ENCODE measurements at places on chromosomes 4 and X. TPM values are rescaled to one million over a fixed set of nuclear protein-coding genes. Genes with fewer than 3 reads are reported as not detected.

The DUSP9 gene
- total RNA-seq, result 0.77 TPM

The NOCT gene
- 12.0 TPM for total RNA-seq

The SMR3B gene
- total RNA-seq, result not detected

The TAB3 gene
- total RNA-seq, result 10.8 TPM

The EFHC2 gene
- not detected for total RNA-seq
